ENCODE measurements at places on chromosomes 12 and 14.
A peak's percentile ranks its signal among the peaks of the same experiment; 100 is the strongest.

DNA sequence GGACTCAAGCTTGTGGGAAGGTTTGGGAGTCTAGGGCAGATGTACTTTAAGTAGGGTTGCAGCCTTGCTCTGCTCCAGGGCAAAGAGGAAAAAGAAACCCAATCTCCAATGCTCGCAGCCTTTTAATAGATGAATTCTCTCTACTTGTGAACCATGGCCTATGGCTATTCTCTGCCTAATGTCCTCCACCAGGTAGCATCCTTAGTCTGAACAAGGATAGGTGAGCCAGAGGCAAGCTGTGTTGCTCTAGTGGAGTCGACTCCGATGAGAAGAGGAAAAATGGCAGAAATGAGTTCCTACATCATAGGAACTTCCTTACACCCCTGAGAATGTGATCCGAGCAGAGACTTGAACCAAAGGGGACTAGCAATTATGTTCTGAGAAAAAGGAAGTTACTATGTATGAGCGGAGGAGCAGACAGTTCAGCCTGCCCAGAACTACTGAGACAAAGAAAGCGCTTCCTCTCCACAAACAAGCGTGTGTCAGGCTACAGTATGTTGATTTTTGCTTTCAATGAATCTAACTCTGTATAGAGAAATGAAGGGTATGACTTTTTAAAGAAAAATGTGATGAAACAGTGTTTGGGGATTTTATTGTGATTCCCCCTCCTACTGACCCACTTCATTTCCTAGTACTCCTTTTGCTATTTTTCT lies 153.6 kb upstream of the ARID2 start:
- DNase-seq: no peak

GRCh38 chr12:98424726-98425401 lies 90.5 kb upstream of the TMPO start:
- peak; percentile 30 for DNase-seq

DNA sequence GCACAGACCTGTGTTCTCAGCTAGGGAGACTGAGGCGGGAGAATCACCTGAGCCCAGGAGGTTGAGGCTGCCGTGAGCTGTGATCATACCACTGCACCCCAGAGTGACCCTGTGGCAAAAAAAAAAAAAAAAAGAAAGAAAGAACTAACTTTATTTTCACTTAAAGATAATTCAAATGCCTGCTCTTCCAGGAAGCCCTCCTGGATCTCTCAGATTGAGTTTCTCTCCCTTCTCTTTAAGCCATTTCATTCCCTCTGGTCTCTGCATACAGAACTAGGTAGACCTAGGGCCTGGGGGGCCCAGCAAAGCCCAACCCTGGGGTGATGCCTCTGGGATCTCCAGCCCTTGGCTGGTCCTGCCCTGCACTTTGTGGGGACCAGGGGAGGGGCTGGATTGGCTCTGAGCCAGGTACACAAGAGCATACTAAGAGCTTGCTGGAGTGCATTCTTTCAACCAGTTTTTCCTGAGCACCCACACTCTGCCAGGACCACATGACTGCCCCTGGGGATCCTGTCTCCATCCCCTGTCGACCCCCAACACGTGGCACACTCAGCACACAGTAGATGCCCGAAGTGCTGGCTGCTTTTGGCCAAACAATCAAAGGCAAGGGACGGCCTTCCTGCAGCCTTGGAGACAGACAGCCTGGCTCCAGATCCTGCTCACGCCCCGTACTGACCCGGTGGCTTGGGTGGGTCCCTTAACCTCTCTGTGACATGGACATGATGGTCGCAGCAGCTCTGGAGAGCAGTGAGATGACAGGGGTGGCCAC lies 52.7 kb downstream of the CYP46A1 start:
- DNase-seq: no peak

- no peak for DNase-seq
Observed at GRCh38 chr12:91400271-91400670, 217.7 kb upstream of the DCN start.

DNA sequence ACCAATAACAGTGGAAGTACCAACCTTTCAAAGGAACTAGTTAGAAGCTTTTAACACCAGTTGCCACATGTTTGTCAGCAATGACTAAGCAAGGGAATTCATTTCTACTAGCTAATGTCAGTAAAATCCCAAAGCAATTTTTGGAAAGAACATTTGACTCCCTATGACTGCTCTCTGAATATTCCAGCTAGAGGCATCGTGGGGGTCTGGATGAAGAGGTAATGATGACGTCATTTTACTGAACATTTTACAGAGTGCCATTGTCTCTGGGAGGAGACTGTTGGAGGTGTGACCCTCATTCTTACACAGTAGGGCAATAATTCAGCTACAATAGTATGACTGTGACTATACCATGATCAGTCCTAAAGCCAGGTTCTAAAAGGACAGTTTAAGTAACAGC lies 204.8 kb downstream of the ITPR2 start:
- no peak for DNase-seq

DNA sequence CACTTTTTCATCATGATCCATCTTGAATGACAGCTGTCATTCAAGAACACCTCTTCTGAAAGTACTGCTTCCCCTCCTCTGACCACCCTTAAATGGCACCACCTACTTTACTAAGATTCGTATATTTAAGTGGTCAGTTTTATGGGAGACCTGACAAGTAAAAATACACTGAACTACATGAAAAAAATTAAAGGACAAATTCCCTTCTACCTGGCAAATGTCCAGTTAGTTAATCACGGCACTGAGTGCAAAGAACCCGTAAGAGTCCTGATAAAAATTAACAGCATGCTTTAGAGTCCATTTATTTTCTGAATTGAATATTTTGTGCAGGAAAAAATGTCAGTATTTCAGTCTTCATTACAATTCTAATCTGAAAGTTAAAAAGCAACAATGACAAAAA lies 48.7 kb downstream of the SETD3 start:
- DNase-seq: no peak

GRCh38 chr12:68435816-68436215 lies 103.7 kb upstream of the MDM1 start:
- no peak for DNase-seq

- no peak for DNase-seq
Observed at GRCh38 chr14:74655599-74656395, 43.8 kb upstream of the LTBP2 start.

Measured in activated T-cell treated with anti-CD3 and anti-CD28 coated beads for 4 hours (primary cell).